Activated CD8-positive, alpha-beta memory T cell treated with anti-CD3 and anti-CD28 coated beads, Interleukin-2, amount 10 ng/mL, durations not matched to agents 7 days and 5 days (primary cell): ENCODE measurements at places on chromosomes 12 and 14. TPM values are rescaled to one million over a fixed set of nuclear protein-coding genes. Genes with fewer than 3 reads are reported as not detected.

Gene PRH2
- not detected for total RNA-seq

Gene CLEC7A
- total RNA-seq = 0.26 TPM

Gene SOX5
- total RNA-seq = not detected

Gene VDR
- total RNA-seq = 34.9 TPM

Gene ADAM20
- total RNA-seq = 0.16 TPM

Gene GPR137C
- total RNA-seq = 0.85 TPM

Gene FAIM2
- 0.05 TPM for total RNA-seq

Gene PPP1R36
- not detected for total RNA-seq

Gene ITPR2
- 31.1 TPM for total RNA-seq

Gene TEAD4
- total RNA-seq = 1.6 TPM

Gene E2F7
- 20.2 TPM for total RNA-seq

Gene ANO2
- total RNA-seq = not detected

Gene TMPRSS12
- not detected for total RNA-seq

Gene RAP1B
- 252 TPM for total RNA-seq

Gene ACSM4
- not detected for total RNA-seq

Gene PPM1H
- 0.32 TPM for total RNA-seq

Gene SLC38A4
- not detected for total RNA-seq

Gene NEUROD4
- total RNA-seq = not detected
